ENCODE measurements at places on chromosomes 4 and X. TPM values are rescaled to one million over a fixed set of nuclear protein-coding genes. Genes with fewer than 3 reads are reported as not detected.

GRCh38 chr4:76987153-76987591, 37.6 kb downstream of the SEPTIN11 start:
- peak; percentile 57 for DNase-seq

DNA sequence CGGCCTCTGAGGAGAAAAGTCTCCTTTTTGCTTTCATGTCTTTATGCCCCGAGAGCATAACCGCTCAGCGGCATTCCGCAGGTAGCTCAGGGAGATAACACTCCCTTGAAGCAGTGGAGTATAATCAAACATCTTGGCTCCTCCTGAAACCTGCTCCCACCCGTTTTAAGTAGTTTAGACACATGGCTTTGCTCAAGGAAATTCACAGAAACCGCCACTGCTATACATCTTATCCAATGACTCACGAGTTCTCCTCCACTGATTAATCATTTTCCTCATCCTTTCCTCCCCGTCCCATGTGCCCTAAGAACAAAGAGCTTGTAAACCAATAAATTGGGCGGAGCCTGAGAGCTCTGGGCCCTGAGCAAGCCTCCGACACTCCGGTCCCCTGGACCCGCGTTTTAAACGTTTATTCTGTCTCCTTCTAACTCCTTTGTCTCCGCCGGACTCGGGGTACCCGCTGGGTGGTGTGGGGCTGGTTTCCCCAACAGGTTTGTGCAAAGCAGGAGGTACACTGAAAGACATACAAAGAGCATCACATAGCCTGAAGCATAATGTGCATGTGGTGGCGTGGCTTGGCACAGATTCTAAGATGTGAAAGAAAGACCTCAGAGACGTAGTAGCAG, 401.2 kb downstream of the TLL1 start:
- no peak for DNase-seq

- DNase-seq = no peak
Measured at GRCh38 chr4:185761352-185762235, 50.4 kb downstream of the SORBS2 start.

GRCh38 chr4:123553733-123554637, 157.4 kb downstream of the SPRY1 start:
- no peak for DNase-seq

DNA sequence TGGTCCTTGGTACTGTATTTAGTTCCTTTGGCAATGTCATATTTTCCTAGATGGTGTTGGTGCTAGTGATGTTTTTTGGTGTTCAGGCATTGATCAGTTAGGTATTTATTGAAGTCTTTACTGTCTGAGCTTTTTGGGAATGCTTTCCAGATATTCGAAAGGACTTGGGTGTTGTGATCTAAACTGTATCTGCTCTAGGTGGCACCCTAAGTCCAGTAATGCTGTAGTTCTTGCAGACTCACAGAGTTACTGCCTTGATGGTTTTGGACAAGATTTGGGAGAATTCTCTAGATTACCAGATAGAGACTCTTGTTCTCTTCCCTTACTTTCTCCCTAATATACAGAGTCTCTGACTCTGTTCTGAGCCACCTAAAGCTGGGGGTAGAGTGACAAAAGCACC, 513.6 kb upstream of the PITX2 start:
- no peak for DNase-seq

GRCh38 chr4:16123356-16124084, 39.7 kb upstream of the PROM1 start:
- DNase-seq = no peak

KLHL2 gene
- 7.3 TPM for total RNA-seq

ZNF711 gene
- total RNA-seq = 0.40 TPM

ARL9 gene
- total RNA-seq = not detected

ABCG2 gene
- 0.75 TPM for total RNA-seq
